ENCODE measurements at places on chromosomes 3 and 15.

- DNase-seq: no peak
Measured at GRCh38 chr3:42289026-42289425, 23.0 kb upstream of the CCK start.

GRCh38 chr15:57640930-57641682 is 49.4 kb downstream of the MYZAP start:
- no peak for DNase-seq

DNA sequence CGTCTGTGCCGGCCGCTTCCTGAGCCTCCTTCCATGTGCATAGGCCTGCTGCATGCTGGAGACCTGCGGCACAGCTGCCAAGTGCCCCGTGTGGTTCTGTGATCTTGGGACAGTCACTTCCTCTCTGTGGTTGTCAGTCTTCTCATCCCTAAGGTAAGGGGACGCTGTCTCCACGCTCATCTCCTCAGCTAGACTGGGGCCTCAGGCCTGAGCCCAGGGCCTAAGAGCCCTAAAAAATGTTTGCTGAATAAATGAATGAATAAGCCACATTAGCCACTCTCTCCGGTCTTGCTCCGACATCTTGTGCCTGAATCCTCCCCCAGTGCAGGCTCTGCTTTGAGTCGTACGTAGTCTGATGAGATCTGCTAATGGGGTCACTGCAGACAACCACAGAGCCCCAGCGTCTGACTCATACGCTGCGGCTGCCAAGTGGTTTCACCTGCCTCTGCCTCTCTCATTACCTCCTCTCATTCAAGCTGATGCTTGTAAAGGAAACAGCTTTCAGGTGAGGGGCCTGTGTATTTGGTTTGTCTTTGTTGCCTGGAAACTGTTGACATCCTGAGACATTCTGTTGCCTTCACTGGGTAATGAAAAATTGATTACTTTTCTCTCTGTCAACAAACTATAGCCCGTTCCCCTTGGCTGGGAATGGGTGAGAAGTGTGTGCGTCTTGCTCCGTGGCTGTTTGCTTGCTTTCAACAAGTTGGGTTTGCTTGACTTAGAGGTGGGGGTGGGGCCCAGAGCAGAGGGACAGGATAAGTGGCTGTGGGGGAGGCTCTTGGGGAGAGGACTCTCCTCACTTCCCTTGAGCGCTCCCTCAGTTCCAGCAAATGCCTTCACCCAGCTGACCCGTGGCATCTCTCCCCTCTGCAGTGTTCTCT is 15.9 kb downstream of the RPLP1 start:
- no peak for DNase-seq

DNA sequence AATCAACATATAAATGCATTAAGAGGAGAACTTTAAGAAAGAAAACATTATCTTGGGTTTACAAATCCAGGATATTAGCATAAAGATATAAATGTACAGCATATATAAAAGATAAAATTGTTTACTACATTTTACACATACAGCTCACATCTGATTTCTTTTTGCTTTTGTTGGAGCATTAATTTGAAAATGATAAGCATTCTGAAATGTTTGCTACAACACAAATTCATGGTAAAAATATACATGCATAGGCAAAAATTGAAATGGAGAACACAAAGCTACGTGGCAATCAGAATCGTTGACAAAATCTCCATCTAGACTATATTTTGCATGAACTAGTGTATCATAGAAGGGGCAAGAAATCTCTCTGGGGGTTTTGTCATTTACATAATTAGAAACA is 159.1 kb downstream of the TIGIT start:
- no peak for DNase-seq

DNA sequence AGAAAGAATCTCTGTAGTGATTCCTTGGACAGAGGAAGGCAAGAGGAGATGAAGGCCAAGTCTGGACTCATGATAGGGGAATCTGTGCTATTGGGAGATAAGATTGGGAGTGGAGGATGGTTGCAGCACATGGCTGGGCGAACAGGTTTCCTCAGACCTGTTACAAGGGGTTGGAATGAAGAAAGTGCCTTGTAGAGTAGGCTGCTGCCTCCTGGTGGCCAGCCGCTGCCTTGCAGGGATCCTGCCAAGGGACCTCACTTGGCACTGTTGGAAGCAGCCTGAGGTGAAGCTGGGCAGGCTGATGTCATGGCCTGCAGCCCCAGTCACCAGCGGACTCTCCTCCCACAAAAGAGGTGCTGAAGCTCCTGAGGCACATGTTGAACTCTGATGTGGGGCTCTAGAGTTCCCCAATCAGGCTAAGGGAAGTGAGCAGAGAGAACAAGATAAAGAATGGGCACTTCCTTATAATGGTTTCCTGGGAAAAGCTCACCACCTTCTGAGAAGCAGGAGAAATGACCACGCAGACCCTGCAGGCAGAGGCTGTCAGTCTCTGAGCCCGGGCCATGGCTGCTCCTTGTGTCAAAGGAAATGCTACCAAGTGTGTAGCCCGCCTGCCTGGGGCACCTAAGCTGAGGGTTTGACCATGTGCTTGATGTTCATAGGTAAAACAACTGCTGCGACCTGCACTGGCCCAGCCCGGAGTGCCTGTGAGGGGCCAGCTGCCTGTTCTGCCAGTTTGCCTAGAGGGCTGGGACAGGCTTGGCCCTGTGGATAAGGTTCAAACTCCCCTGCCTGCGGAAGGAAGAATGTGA is 1.6 kb upstream of the TEX264 start:
- peak; percentile 45 for DNase-seq

GRCh38 chr15:50298340-50298739 is 32.8 kb upstream of the HDC start:
- DNase-seq: no peak

DNA sequence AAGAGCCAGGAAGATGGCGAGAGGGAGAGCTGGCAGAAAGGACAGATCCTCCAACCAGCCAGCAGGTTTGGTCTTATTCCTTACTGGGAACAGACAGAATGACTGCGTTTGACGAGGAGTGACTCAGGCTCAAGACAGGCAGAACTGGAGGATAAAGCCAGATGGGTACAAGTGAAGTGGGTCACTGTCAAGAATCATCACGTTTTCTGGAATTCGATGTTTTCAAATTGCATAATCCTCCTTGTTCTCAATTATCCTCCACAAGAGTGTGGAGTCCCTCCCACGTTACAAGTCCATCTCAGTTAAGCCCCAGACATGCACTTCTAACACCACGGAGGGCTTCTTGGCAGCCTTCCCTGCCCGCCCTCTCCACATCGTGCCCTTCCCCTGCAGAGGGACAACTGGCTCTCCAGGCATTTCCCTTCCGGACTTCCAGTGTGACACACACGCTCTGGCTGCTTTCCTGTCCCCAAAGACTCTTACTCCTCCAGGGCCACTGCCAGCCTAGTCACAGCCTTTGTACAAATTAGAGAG is 183.1 kb downstream of the CHST2 start:
- DNase-seq: peak; percentile 89

DNA sequence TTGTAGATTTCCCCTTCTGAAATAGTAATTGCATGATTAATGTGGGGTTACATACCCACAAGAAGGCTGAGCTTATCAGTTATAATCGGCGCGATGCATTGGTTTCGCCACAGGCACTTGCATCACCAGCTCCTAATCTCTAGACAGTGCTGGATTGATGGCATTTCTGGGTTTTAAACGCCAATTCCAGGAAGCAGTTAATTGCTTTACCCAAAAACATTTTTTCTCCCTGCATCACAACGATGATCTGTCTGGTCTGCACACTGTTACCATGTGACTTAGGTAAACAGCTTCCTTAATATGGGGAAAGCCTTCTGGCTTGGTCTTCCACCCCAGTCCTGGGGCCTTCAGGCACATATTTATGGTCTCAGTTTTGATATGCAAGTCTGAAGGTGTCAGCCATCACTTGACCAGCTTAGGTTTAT is 70.0 kb upstream of the HEG1 start:
- peak; percentile 99 for DNase-seq

DNA sequence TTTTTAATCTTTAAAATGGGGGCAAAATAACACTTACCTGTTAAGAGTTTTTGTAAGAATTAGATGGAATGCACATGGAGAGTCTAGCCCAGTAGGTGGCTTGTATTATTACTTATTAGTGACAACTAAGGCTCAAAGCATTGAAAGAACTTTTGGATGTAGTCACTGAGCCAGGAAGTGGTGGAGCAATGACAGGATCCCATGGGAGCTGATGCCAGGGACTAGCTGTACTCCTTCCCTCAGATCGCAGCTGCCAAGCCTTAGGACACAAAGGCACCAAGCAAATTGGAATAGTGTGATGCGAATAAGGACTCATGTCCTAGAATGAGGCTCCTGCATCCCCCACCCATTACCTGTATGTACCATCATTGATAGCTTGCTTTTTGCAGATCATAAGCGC is 370.4 kb upstream of the RGMA start:
- DNase-seq: no peak

DNA sequence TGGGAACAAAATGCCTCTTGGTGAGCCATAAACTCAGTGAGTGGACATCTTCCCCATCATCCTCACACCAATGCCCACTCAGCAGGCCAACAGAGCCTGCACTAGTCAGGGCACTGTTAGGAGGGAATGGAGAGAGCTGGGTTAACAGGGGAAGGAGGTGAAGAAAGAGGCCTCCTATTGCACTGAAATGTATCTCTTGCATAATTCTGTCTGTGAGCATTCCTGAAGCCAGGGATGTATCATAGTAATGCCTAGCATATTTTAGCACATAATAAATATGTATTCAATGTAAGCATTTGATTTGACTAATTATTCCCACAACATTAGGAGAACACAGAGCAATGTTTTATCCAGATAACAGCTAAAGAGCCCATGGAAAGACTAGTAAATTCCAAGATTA is 81.2 kb downstream of the ANO10 start:
- no peak for DNase-seq

GRCh38 chr3:32847528-32847927 is 29.7 kb downstream of the TRIM71 start:
- DNase-seq: no peak

GRCh38 chr15:78110096-78110495 is 17.7 kb downstream of the SH2D7 start:
- DNase-seq: no peak

DNA sequence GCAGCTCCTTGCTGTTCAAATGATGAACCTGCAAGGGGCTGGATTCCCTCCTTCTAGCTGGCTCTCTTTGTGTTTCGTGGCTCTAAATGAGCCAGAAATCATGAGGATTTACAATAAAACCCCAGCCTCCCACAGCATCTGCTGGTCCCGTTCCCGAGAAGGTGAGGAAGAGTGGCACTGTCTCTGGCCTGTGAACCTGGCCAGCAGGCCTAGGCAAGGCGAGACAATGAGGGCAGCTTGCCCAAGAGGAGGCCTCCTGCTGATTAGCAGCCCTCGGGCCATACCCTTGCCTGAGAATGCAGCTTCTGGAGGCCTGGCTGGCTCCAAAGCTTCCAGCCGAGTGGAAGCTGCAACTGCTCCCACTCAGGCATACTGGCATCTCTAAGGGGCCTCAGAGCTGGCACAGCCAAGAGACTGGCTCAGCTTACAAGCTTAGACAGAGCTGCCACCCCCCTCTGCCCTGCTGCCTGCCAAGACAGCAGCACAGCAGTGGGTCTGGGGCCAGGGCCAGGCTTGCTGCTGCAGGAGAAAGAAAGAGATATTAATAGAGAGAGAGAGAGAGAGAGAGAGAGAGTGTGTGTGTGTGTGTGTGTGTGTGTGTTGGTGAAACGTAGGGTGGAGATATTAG is 76.5 kb downstream of the HMG20A start:
- DNase-seq: no peak

- no peak for DNase-seq
Measured at GRCh38 chr3:194612221-194612620, 21.0 kb downstream of the TMEM44 start.
